Foreskin fibroblast (primary cell): ENCODE measurements at places on chromosomes 1 and 21.

GRCh38 chr21:37039411-37040075, 33.0 kb downstream of the RIPPLY3 start:
- peak; percentile 20 for DNase-seq

DNA sequence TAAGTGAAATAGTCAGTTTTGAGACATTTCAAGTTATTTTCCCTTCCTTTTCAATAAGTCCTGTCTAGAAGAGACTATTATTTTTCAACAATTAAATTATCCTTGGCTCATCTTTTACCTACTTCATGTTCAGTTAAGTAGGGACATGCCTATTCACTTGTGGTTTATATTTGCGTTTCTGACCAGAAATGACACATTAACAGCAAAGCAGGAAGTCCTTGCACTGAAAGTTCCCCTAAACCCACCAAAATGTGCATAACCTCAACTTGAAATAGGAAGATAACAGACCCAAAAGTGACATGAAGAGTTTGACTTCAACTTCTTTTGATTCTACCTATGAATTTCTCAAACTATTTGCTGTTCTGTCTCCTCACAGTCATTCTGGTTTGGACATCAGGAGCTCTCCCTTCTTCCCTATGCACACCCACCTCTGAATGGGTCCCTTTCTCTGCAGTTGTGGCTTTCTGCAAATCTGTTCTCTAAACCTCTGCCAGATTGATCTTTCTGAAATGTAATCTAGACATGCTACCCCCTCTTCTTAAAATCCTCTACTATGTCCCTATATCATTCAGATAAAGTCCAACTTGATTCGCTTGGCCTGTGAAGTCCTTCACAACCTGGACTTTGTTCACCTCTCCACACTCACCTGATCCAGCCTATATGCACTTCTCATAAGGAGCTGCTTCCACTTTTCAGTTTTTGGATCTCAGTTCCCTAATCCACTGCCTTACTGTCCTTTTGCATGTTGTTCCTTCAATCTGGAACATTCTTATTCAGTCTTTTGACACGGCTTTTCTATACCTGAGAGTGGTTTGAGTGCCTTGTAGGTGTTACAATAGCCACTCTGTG, 661.5 kb upstream of the ADGRL4 start:
- DNase-seq = no peak

DNA sequence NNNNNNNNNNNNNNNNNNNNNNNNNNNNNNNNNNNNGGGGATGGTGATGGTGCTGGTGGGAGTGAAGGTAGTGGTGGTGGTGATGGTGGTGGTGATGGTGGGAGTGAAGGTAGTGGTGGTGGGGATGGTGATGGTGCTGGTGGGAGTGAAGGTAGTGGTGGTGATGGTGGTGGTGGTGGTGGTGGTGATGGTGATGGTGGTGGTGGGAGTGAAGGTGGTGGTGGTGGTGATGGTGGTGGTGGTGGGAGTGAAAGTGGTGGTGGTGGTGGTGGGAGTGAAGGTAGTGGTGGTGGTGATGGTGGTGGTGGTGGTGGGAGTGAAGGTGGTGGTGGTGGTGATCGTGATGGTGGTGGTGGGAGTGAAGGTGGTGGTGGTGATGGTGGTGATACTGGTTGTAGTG, 93.6 kb downstream of the CRYAA start:
- DNase-seq = no peak

- DNase-seq = no peak
Measured at GRCh38 chr1:20712215-20712577, 5.6 kb downstream of the KIF17 start.

GRCh38 chr1:30525971-30526651, 197.3 kb downstream of the MATN1 start:
- DNase-seq = peak; percentile 78

GRCh38 chr1:244945109-244945671, 80.8 kb upstream of the HNRNPU start:
- DNase-seq = no peak

DNA sequence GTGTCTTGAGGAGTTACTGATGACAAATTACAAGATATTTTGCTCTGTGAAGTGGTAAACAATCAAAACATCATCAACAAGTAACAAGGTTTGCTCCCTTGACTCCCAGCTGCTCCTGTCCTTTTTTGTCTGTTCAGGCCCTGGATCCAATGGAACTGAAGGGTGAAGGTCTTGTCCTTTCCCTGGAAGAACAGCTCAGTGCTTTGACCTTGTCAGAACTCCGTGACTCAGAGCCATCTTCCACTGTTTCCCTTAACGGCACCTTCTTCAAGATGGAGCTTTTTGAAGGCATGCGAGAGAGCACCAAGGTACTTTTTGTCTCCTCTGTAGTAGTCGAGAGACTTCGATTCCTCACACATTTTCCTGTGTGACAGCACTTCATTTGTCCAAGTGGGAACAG, 29.0 kb downstream of the TRIM45 start:
- DNase-seq = no peak
